ENCODE measurements at places on chromosomes 16 and 17.

- no peak for DNase-seq
Measured at GRCh38 chr16:88558457-88559442, 11.5 kb upstream of the ZC3H18 start.

GRCh38 chr17:31349454-31349853 is 28.0 kb upstream of the EVI2A start:
- DNase-seq, result no peak

GRCh38 chr16:67283826-67284555 is 4.7 kb downstream of the PLEKHG4 start:
- DNase-seq, result no peak

- no peak for DNase-seq
Measured at GRCh38 chr17:78912082-78912481, 9.1 kb upstream of the CEP295NL start.

GRCh38 chr16:67468731-67469130 is 12.2 kb downstream of the ATP6V0D1 start:
- no peak for DNase-seq

GRCh38 chr17:56121191-56122051 is 31.9 kb upstream of the ANKFN1 start:
- no peak for DNase-seq

DNA sequence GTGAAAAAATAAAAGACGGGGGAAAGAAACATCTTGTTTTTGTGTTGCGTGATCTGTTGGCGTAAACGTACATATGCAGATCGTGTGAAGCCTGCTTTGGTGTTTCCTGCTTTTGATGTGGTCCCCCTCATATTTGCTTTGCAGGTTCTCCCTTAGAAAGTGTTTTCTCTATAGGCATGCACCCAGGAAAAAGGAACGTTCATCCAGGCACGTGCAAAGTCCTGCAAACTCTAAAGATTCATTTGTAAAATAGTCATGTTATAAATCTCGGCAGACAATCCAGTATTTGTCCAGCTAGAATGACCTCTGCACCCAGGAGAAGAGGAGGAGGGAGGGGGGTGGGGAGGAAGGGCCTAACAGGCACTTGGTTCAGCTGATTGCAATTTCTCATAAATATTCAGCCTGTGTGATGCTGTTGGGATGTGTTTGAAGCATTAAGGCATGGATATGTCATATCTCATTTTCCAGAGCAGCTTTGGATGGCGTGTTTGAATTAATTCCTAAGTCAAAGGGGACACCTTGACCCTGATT is 40.3 kb upstream of the DDX52 start:
- no peak for DNase-seq

DNA sequence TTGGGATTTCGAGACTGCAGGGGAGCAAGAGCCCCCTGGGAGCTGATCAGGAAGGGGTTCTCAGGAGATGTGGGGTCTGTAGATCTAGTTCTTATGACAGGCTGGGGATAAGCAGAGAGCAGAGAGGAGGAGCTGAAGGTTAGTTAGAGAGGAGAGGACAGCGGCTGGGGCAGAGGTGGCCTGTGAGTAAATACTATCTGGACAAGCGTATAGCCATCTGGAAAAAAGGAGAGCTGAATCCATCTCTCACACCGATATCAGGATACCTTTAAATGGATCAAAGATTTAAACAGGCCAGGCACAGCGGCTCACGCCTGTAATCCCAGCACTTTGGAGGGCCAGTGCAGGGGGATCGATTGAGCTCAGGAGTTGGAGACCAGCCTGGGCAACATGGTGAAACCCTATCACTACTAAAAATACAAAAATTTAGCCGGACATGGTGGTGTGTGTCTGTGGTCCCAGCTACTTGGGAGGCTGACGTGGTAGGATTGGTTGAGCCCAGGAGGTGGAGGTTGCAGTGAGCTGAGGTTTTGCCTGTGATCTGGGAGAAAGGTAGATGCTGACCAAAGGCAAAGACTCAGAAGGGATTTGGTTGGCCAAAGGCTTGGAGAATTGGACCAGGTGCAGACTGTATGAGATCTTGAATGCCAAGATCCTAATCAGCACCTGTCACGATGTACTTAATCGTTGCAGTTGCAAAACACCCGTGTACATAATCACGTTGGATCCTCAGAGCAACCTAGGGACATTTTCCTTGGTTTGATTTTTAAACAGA is 18.9 kb upstream of the SLC25A19 start:
- no peak for DNase-seq

GRCh38 chr17:76866774-76867577 is 1.2 kb upstream of the MGAT5B start:
- DNase-seq, result no peak

DNA sequence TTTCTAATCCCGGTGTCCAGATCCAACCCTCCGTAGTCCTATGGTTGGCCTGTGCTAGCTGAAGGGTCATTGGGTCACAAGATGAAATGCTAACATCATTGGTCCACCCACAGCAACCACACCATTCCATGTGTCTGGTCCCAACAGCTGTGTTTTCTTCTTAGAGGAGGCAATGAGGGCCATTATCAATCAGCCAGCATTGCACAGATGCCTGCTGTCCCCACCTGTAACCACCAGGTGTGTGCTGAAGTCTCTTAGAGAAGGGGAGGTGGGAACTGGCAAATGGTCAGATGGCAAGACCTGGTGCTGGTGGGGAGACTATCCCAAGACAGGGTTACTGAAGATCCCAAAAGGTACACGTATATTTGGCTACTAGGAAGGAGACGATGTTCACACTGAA is 37.4 kb downstream of the HIC1 start:
- DNase-seq, result no peak

- no peak for DNase-seq
Measured at GRCh38 chr17:28689011-28689410, 22.7 kb downstream of the PROCA1 start.

DNA sequence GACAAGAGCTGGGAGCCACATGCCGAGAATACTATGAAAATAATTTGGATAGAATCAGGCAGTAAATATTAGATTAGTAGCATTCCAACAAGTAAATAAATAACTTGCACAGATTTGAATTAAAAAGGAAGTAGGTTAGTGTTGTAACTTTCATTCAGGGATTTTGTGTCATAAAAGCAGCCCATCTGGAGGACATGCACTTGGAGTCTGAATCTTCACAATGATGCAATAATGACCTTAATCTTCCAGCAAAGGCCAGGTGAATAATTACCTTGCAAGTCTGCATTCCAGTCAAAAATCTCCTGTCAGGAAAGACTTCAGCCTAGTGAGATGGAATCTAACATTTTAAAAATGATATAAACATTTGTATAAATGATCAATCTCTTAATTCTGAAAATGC is 518.1 kb downstream of the KCNJ2 start:
- DNase-seq, result no peak

GRCh38 chr17:45382226-45382625 is 50.4 kb downstream of the ARHGAP27 start:
- no peak for DNase-seq

- DNase-seq, result no peak
Measured at GRCh38 chr16:14193316-14193871, 122.3 kb downstream of the MRTFB start.

DNA sequence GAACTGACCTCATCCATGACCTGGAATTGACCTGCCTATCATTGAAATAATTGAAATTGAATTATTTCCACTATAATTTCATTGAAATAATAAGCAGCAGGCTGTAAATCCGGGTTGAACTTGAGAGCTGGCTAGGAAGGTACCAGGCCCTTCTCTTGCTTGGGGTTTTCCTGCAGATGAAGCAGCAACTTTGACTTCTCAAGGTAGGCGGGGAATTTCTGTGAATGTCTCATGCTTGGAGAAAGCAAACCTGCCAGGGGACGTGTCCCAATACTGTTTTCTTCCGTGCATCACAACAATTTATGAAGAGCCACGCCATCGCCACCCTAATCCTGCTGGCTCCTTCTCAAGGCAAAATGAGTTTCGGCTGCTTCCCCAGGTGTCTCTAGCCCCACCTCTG is 97.5 kb upstream of the XYLT1 start:
- DNase-seq, result no peak

GRCh38 chr17:44760474-44761308 is 1.9 kb downstream of the ADAM11 start:
- DNase-seq, result peak; percentile 59

GRCh38 chr17:68318103-68318991 is 27.1 kb downstream of the ARSG start:
- DNase-seq, result no peak

- no peak for DNase-seq
Measured at GRCh38 chr16:11273721-11274324, 394 bp upstream of the PRM3 start.

DNA sequence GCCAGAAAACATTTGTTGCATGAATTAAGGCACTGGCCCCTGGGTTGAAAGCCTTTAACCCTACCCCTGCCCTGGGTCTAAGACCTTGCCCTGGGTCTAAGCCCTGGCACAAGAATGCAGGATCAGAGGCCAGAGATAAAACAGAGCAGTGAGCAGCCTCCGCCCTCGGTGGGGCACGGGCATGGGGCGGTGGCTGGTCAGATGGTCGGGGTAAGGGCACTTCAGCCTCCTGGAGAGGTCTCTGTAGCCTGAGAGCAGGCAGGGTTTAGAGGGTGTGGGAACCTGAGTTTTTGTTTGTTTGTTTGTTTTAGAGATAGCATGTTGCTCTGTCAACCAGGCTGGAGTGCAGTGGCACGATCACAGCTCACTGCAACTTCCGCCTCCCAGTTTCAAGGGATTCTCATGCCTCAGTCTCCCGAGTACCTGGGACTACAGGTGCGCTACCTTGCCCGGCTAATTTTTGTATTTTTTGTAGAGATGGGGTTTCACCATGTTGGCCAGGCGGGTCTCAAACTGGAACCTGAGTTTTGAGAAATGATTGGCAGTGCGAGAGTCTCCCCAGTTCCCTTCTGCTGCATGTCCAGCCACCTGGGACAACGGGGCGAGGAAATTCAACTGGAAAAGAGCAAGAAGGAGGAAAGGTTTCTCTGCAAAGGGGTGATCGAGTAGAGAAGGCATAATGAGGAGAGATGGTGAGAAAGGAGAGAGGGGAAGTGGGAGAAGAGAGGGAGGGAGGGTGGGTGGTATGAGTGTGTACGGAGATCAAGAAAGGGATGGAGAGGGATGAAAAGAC is 27.7 kb downstream of the TNS4 start:
- no peak for DNase-seq

DNA sequence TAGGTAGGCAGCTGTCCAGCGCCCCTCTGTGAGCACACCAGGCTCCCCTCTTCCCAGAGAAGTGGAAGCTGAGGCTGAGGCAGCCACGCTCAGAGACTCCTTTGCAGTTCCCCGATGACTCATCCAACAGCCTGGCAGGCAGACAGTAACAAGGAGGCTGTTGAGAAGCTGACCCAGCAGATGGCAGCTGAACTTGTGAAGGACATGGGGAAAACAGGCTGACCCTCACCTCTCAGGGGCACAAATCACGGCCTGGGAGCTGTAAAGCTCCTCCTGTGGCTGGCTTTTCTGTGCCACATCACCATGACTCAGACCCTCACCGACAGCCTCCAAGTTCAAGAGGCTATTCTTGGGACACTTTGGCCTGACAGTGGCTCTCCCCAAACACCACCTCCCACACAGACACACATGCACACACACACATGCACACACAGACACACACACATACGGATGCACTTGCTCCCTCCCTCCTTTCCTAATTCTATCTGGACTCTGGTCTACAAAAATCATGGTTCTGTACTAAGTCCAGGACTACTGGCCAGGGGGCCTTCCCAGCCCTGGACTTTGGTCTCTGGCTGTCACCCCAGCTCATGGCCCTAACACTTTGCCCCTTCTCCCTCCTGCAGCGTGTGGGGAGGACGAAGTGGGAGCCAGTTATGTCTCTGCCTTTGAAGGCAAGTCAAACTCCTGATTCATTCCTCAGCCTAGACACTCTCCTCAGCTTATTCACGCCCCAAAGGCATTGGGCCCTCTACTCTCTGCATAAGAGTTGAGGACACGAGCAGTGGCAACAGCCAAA is 23.2 kb downstream of the MAP3K14 start:
- no peak for DNase-seq

GRCh38 chr16:11586378-11586855 is 302 bp downstream of the LITAF start:
- DNase-seq, result no peak

GRCh38 chr16:22397464-22397863 is 23.0 kb upstream of the CDR2 start:
- no peak for DNase-seq

GRCh38 chr17:73197161-73197560 is 4.3 kb downstream of the COG1 start:
- no peak for DNase-seq

- DNase-seq, result no peak
Measured at GRCh38 chr16:27795992-27796614, 246.2 kb downstream of the KATNIP start.

- no peak for DNase-seq
Measured at GRCh38 chr17:8896641-8897635, 29.5 kb upstream of the PIK3R6 start.

- no peak for DNase-seq
Measured at GRCh38 chr16:79891458-79891857, 290.9 kb upstream of the MAF start.

- DNase-seq, result peak; percentile 68
Measured at GRCh38 chr17:73625991-73626673, 18.1 kb downstream of the SDK2 start.
